CD8-positive, alpha-beta memory T cell (primary cell): ENCODE measurements at places on chromosomes 11 and 22. TPM values are rescaled to one million over a fixed set of nuclear protein-coding genes. Genes with fewer than 3 reads are reported as not detected.
A peak's percentile ranks its signal among the peaks of the same experiment; 100 is the strongest.

- DNase-seq = no peak
Measured at GRCh38 chr11:27696961-27697360, 3.3 kb downstream of the BDNF start.

GRCh38 chr11:63845303-63845702, 6.4 kb downstream of the MARK2 start:
- DNase-seq = no peak

GRCh38 chr22:43479962-43480361, 68.1 kb downstream of the MPPED1 start:
- DNase-seq = no peak

GRCh38 chr11:78341841-78342240, 75.8 kb downstream of the GAB2 start:
- no peak for DNase-seq

DNA sequence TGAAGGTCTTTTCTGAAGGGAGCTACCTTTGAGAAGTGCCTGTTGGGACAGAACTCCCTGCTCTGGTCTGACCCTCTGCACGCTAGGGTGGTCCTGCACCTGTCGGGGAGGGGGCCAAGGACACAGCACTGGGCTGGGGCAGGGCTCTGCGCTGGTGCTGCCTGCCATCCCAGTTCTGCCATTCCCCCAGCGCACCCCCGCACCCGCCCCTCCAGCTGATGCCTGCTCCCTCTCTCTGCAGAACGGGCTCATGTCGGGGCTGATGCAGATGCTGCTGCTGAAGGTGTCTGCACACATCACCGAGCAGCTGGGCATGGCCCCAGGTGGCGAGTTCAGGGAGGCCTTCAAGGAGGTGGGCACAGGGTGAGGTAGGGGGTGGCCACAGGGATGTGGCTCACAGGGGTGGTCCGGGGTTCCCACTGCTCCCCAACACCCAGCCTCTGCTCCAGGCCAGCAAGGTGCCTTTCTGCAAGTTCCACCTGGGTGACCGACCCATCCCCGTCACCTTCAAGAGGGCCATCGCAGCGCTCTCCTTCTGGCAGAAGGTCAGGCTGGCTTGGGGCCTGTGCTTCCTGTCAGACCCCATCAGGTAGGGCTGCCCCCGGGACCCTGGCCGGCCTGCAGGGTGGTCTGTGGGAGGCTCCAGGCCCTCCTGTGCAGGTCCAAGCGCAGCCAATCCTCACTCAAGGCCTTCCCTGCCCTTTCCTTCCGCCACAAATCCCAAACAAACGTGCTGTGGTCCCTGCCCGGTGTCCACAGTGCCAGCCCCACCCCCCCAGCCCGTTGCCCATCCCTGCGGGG, 3.6 kb upstream of the SELENOO start:
- DNase-seq = no peak

GRCh38 chr11:69696749-69697468, 6.9 kb downstream of the FGF19 start:
- DNase-seq = no peak

Gene VPREB1
- polyA plus RNA-seq = not detected

Gene MOGAT2
- not detected for polyA plus RNA-seq

Gene FIBIN
- not detected for polyA plus RNA-seq

Gene KCNE3
- not detected for polyA plus RNA-seq

DNA sequence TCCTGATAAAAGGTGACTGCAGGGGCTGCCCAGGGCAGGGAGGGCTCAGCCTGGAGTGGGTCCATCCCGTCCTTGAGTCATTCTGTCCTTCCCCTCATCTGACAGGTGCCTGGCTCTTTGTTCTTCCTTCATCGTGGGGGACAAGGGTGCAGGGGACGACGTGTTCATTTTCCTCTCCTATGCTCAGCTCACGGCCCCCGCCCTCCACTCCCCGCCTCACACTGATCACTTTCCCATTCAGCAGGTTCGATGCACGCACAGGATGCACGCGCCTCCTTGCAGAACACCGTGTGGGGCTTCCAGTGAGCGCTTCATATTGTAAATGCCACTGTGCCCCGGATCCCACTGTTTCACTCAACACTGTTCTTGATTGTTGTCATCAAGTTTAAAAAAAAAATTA, 32.7 kb upstream of the SHANK2 start:
- no peak for DNase-seq

Gene MAPK8IP2
- not detected for polyA plus RNA-seq

DNA sequence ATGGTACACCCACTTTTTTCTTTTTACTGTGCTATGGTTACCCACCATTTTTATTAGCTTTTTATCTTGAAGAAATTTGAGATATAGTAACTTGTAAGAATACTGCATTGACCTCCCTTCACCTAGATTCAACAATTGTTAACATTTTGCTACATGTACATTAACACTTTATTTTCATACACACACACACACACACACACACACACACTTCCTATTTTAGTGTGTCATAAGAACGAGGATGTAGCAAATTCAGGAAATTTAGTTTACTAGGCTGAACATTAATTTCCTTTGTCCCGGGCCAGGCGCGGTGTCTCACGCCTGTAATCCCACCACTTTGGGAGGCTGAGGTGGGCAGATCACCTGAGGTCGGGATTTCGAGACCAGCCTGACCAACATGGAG, 1.1 kb upstream of the ATP6V1E1 start:
- no peak for DNase-seq

GRCh38 chr11:1335811-1336761, 26.7 kb upstream of the TOLLIP start:
- peak; percentile 79 for DNase-seq

Gene SMIM35
- polyA plus RNA-seq = 2.4 TPM

Gene OR5P2
- not detected for polyA plus RNA-seq

Gene FAT3
- not detected for polyA plus RNA-seq

Gene CCDC116
- not detected for polyA plus RNA-seq

Gene CTSF
- 20.6 TPM for polyA plus RNA-seq

DNA sequence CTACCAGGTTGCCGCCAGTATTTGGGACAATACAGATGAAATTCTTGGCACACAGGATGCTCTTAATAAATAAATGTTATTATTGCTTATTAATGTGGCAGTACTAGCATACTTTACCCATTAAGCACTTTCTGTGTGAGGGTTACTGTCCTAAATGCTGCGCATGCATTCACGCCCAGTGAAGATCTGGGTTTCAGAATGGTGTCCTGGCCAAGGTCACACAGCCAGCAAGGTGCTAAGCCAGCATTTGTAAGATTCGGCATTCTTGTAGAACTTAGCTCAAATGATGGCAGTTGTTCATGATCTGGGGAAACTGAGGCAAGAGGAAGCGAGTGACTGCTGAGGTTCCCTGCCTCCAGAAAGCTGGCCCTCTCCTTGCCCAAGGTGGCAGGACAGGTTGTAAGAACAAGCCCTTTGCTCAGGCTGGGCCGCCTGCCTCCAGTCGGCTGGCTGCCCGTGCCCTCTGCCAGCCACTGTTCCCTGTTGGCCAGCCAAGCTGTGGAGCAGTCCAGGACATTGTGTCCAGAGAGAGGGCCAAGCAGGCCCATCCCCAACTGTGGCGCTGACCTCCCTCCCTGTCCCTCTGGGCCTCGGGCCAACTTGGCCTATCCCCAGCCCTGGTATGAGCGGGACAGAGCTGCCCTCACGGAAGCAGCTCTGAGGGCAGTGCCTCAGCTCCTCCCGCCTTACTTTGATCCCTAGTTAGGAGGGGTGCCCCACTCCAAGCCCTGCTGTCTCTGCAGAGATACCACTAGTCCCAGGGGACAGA, 28.8 kb downstream of the TOB2 start:
- DNase-seq = no peak

- no peak for DNase-seq
Measured at GRCh38 chr11:83643115-83643514, 356.9 kb upstream of the CCDC90B start.

DNA sequence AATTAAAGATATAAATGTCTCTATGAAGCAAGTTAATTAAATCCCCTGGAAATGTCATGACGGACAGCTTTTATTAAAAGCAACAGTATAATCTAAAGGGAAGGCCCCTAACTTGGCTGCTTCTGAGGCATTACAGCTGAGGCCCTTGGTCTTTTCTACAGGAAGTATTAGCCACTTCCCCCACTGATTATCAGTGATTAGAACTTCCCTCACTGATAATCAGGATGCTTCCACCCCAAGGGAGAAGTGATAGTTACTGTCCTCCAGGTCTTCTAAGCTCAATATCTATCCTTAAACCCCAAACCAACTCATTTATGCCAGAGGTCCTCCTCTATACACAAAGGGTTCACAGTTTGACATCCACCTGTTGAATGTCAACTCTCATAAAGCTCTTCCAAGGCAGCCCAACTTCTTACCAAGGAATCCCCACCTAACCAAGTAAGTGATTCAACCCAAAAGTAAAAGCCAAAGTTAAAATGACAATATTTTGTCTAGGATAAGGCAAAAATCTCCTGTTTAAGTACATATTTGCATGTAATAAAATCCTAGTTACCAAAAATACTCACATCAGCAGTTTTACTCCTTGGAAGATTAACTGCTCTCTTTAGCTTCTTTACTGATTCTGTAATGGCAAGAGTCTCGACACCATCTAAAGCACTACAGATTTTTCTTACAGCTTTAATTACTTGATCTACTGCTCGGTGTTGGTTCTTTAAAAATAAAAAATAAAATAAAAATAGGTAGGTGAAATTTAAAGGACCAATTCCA, 58.6 kb upstream of the RPS13 start:
- DNase-seq = no peak

GRCh38 chr22:18088825-18089568, 11.2 kb downstream of the PEX26 start:
- DNase-seq = no peak

GRCh38 chr11:36361472-36361871, 65.4 kb downstream of the PRR5L start:
- DNase-seq = no peak

DNA sequence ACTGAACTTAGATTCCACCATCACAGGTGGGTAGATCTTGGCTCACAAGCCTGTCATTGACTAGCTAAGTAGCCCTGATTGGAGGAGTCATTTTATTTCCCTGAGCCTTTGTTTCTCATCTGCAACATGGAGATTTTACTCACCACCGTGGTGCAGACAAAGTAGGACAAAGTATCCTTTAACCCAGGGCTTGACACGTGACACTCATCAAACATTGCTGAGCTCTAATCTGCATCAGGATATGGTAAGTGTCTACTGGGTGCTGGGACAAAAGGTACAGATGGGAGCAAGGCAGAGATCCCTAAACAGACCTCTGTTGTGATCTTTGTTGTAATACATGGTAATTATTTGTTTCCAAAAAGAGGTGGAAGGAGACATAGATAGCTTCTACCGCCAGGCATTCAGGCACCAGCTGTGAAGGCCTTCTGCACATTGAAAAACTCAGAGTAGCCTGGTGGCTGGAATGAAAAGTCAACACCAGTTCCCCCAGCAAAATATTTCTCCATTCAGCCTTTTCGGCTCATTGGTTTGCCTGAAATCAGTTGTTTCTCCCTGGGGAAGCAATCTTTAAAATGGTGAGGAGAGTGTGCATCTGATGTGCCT, 18.3 kb upstream of the MICAL2 start:
- no peak for DNase-seq

- no peak for DNase-seq
Measured at GRCh38 chr11:7559398-7560283, 45.8 kb downstream of the PPFIBP2 start.

GRCh38 chr11:123273616-123274015, 78.6 kb upstream of the CLMP start:
- no peak for DNase-seq

- no peak for DNase-seq
Measured at GRCh38 chr11:7570938-7571521, 57.2 kb downstream of the PPFIBP2 start.

GRCh38 chr11:60984149-60984548, 12.7 kb downstream of the CD6 start:
- DNase-seq = no peak

DNA sequence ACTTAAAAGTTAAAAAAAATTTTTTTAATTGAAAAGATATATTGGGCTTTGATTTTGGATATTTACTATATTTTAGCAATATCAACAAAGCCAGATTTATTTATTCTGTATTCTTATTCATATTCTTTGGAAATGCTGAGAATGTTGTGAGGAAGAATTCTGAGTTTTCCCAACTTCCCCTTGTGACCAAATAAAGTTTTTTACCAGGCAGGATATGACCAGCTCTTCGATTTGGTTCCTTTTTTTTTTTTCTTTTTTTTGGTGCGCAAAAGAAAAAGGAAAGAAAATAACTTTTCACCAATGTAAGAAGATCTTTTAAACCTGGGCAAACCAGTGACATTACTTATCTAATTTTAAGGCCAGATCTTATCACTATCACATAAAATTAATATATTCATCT, 12.9 kb downstream of the TCP11L1 start:
- no peak for DNase-seq

- no peak for DNase-seq
Measured at GRCh38 chr11:134645576-134645975, 233.5 kb upstream of the B3GAT1 start.

DNA sequence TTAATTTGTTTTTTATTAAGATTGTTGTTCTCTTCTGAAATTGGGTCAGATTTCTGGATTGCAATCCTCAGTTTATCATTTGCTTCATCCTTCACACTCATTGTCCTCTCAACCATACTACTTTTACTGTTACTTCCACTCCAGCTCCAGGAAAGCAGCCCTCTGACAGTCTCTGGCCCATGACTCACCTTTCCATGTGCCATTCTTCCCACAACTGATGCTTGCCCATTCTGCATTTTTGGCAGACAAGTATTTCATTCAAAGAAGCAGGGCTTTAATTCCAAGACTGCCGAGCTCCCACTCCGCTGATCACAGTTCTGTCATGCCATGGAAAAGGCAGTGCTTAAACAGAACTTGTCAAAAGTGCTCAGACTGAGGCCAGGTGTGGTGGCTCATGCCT, 139.2 kb downstream of the WNT11 start:
- DNase-seq = no peak

DNA sequence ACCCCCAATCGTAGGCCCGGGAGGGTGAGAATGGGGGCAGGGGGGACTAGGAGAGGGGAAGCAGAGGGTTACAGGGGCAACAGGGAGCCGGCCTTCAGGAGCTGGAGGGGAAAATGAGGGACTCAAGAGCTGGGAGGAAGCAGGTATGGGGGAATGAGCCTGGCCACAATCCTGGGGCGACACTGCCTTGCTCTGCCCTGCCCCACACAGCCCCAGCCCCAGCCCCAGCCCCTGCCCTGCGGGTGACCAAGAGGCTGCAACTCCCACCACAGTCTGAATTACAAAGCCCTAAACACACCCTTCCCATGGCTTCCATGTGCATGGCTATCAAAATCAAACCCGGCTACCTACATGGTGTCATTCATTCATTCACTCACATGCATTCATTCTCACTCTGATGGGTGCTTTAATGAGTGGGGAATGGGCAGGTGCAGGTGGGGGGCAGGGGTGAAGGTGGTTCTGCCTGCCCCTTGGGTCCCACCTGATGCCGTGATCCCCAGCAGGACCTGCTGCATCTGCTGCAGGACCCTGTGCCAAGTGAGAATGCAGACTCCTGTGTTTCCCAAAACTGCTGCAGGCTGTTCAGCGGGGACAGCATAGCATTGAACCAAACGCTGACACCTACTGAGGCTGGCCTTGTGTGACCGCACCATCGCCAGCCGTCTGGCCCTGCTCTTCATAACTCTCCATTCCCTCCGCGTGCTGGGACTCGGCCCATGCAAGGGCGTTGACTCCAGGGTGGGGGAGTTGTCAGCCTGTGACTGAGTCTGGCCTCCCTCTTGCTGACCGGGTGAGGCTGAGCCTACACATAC, 9.5 kb upstream of the LINC01488 start:
- no peak for DNase-seq
